ENCODE measurements at places on chromosomes 3 and 15.
A peak's percentile ranks its signal among the peaks of the same experiment; 100 is the strongest.

- DNase-seq, result no peak
Observed at GRCh38 chr15:85687329-85687728, 107.4 kb downstream of the KLHL25 start.

- no peak for DNase-seq
Observed at GRCh38 chr3:124373524-124373923, 356.7 kb upstream of the UMPS start.

DNA sequence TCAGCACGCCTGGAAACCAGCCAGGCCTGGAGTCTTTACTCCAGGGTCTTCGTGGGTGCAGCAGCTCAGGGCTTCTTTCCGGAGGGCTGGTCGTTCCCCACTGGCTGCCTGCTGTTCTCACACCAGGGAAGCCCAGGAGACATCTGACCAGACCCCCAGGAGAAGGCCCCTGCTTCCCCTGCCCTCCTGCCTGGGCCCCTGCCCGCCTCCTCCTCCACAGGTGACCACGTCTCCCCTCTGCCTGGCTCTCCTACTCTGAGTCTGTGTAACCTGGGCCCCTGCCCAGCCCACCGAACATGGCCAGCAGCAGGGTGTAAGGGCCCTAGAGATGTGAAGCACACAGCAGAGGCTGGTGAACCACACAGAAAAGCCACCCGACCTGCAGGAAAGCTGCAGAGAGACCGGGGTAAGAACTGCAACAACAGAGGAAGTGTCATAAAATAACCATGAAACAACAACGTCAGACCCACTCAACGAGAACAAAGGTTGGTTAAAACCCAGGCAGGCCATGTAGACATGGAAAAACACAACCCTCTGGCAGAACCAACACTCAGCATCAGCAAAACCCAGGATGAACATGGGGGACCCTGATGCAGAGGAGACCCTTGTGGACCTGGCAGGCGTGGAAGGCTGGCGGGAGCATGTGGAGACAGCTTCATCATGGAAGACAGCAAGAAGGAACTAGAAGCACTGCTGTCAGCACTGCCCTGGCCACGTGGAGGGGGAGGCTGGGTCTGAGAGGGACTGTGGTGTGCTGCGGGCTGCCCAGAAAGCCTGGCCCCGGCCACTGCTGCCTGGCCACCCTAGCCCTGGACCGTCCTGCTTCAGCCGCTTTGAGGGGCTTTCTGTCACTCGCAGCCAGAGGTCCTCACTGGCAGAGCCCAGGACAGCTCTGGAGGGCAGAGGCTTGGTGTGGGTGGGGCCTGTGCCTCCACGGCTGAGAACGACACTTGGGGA lies 20.4 kb downstream of the UROC1 start:
- no peak for DNase-seq

DNA sequence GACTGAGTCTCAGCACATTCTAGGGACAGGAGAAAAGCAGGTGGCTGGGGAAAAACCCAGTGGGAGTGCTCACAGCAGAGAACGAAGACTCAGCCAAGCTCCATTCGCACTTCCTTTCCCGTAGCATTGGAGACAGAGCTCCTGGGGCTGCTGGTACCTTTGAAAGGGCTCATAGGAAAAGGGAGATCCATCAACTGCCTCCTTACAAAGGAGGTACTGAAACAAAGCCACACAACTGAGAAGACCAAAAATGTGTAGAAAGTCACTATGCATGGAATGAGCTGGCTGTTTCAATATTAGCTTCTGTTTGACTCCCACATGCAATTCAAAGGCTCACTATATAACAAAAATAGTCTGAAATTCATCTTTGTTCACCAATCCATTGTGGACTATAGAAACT lies 16.9 kb downstream of the STIMATE start:
- DNase-seq, result no peak

DNA sequence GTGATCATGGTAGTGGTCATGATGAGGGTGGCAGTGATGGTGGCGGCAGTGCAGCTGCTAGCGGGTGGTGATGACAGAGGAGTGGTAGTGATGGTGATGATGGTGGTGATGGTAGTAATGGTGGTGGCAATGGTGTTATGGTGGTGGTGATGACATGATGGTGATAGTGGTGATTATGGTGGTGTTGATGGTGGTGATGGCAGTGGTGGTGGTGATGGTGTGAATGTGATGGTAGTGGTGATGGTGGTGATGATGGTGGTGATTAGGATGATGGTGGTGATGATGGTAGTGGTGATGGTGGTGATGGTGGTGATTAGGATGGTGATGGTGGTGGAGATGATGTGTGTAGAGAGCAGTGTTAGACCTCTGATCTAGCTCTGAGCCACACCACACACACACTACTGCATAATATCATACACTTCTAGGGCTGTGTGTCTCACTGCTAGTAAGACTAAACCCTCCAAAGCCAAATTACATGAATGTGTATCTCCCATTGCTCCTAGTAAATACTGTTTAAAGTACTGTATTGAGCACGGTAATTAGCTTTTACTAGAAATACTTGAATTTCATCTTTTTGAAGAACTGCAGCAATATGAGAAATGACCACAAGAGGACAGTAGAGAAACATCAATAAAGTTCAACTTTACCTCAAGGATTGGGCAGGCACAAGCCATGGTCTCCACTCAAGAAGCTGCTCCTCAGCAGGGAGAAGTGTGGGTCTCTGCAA lies 28.8 kb downstream of the TMED3 start:
- DNase-seq, result peak; percentile 9

GRCh38 chr15:85559530-85559929 lies 179.1 kb downstream of the AKAP13 start:
- DNase-seq, result no peak

- DNase-seq, result no peak
Observed at GRCh38 chr3:125042725-125043406, 12.9 kb downstream of the HEG1 start.

DNA sequence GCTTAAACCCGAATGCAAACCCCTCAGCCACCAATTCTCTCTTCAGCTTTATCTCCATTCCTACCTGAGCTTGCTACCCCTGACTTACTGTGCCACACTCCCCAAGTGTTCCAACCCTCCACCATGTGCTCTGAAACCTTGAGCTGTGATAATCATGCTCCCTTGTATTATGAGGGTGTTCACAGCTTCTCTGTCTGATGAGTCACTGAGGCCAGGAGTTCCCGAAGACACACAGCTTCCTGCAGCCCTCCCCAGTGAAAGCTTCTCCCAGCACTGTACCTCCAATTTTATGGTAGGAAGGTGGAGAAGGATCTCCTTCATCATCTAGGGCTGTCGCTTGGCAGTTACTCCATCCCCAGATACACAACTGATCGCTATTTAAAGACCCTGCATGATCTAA lies 24.9 kb downstream of the STAC start:
- no peak for DNase-seq

GRCh38 chr3:54424292-54424691 lies 301.9 kb downstream of the CACNA2D3 start:
- no peak for DNase-seq

DNA sequence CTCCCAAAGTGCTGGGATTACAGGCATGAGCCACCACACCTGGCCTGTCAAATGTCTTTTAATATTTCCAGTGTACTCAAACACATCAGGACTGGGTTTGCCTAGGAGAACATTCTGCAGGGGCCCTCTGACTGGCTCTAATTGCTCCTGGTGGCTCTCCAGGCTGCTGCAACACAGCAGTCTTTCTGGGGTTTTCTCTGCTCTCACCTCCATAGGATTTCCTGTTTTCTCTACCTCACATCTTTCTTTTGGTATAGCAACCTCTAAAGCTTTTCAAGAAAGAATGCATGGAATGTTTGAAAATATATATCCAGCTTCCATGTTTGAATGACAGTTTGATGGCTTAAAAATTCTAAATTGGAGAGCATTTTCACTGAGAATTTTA lies 83.3 kb upstream of the IGSF10 start:
- DNase-seq, result no peak

DNA sequence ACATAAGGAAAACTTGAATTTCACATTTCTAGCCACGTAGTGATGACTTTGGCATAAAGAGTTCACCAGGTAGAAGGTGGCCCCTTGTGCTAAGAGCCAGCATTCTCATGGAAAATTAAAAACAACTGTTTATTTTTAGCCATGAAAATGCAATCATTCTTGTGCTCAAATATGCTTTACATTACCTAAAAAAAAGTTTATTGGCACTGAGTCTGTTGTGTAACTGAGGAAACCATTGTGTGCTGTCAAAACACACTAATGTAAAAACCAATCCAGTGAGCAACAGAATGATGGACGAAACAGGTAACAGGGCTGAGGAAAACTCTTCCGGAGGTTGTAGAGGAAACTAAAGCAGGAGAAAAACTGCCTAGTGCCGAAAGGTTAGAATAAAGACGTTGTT lies 287.0 kb upstream of the TMC3 start:
- no peak for DNase-seq

- DNase-seq, result no peak
Observed at GRCh38 chr3:195023576-195023975, 247.4 kb downstream of the XXYLT1 start.

DNA sequence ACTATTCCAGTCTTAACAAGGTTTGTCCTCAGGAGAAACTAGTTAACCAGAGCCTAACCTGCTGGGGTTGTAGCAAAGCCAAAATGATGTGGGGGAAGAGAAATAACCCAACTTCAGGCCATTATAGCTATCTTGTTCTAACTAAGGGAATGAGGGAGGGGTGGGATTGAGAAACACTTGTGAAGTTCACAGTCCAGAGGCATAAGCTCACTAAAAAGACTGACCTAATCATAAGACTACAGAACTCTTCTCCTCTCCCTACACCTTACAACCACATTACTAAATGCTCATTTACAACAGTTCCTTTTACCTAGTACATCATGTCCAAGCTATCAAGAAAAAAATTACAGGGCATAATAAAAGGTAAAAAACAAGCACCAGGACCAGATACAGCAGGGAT lies 52.8 kb downstream of the UBE3A start:
- DNase-seq, result no peak

Data from GM19239 (cell line).